ENCODE measurements at places on chromosomes 2 and 18.
A peak's percentile ranks its signal among the peaks of the same experiment; 100 is the strongest.

DNA sequence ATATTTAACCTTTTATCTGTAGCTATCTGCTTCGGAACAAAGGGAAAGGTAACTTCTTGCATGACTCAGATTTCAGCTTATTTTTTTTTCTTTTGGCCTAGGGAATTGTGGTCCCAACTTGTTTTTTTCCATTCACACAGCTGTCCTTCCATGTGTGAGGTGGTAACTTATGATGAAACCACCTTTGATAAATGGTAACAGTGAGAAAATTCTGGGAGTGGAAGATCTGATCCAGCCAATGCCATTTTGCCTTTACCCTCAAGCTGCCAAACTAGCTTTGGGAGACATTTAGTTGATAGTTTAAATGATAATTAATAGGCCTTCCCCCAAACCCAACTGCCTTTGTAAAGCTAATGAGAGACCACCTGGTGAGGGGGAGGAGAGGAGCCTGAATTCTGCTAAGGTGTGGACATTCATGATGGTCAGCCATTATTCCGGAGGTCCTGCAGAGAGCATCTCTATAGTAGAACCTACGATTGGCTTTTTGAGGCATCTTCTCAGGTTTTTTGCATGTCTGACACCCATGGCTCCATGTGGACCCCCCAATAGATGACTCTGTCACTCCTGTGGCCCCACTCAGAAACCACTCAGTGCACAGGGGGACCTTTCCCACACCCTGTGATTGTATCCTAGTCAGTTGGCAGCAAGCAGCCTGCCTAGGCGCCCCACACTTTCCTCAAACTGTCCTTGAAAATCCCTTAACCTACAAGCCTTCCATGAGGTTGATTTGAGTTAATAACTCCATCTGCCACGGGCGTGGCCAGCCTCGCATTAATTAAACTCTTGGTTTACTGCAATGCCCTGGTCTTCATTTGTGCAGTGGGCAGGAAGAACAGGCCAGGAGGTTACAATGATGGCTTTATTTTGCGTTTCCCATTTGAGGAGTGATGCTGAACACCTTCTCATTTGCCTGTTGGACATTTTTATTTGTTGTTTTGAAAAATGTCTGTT lies 263.5 kb upstream of the PXDN start:
- no peak for DNase-seq

- no peak for DNase-seq
Measured at GRCh38 chr18:79753391-79753851, 44.3 kb upstream of the KCNG2 start.

- DNase-seq, result no peak
Measured at GRCh38 chr18:4058179-4058578, 396.9 kb downstream of the DLGAP1 start.

GRCh38 chr18:62867534-62867933 lies 152.2 kb downstream of the PHLPP1 start:
- DNase-seq, result no peak

GRCh38 chr2:191115391-191115790 lies 35.4 kb downstream of the STAT4 start:
- peak; percentile 64 for DNase-seq

- DNase-seq, result no peak
Measured at GRCh38 chr18:70332694-70333093, 43.8 kb downstream of the SOCS6 start.

GRCh38 chr18:13610555-13611141 lies 115.7 kb downstream of the FAM210A start:
- no peak for DNase-seq

GRCh38 chr2:206443735-206444527 lies 599 bp downstream of the ADAM23 start:
- peak; percentile 55 for DNase-seq

GRCh38 chr2:174080672-174081121 lies 115.5 kb upstream of the SP3 start:
- no peak for DNase-seq

GRCh38 chr2:239870863-239871262 lies 154.3 kb downstream of the NDUFA10 start:
- DNase-seq, result peak; percentile 28

DNA sequence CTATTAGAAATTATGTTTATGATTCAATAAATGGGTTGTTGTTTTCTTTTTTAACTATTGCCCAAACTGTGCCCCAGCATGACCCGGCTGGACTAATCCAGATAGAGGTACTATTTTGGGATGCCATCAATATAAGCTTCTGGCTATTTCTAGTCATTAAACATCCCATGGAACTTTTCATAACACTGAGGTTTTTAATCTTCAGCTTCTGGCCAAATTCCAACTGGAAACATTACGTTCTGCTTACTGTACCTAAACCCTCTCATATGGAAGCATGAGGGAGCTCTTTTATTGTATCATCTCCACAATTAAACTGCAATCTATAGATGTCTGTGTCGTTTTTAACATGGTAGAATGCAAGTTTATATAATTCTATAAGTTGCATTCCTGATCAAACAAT lies 674.7 kb downstream of the ARHGAP15 start:
- no peak for DNase-seq

- DNase-seq, result no peak
Measured at GRCh38 chr2:200786423-200786822, 25.3 kb upstream of the BZW1 start.

GRCh38 chr2:206797376-206797775 lies 32.0 kb downstream of the FASTKD2 start:
- no peak for DNase-seq

DNA sequence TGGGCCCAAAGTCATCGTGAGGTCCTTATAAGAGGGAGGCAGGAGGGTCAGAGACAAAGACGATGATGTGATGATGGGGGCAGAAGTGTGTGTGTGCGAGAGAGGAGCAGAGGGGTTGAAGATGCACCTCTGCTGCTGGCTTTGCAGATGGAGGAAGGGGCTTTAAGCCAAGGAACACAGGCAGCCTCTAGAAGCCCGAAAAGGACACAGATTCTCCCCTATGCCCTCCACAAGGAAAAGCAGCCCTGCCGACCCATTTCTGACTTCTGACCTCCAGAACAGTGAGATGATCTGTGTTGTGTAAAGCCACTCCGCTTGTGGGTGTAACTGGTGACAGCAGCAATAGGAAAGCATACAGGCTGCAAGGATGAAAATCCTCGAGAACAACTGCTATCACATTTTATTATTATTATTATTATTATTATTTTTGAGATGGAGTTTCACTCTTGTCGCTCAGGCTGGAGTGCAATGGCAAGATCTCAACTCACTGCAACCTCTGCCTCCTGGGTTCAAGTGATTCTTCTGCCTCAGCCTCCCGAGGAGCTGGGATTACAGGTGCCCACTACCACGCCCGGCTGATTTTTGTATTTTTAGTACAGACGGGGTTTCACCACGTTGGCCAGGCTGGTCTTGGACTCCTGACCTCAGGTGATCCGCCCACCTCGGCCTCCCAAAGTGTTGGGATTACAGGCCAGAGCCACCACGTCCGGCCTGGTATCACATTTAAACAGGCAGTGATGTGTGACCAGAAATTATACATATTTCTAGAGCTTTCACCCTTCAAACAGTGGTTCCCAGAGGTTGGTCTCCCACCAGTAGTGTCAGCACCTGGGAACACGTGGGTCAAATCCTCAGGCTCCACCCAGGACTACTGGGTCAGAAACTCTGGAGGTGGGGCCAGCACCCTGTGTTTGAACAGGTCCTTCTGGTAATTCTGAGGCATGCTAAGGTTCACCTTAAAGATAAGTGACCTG lies 170.5 kb downstream of the TGIF1 start:
- DNase-seq, result peak; percentile 49

DNA sequence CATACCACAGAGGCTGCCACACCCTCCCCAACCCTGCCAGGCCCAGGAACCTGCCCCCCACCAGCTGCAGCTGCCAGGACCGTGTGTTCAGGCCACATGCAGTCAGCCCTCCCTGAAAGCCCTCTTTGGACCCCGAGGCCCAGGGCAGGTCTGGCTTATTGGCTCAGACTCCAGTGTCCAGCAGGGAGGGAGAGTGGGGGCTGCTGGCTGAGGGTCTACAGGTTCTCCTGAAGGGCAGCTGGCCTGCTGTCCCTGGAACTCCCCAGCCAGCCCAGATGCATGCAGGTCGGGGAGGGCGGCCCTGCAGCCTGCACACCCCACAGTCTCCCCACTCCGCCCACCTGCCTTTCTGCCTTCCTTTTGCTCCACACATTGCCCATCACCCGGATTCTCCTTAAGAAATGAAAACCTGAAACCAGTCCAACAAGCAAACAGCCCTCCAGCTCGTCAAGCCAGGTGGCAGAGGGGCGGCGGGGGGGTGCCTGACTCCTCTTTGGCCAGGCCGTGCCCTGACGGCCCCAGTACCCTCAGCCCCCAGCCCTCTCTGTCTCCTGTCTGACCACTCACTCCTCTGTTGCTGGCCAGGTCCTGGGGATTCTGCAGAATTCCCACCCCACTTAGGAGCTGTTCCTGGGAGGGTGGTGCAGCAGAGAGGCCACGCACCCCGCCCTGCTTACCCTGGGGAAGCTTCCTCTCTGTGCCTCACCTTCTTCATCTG lies 18.0 kb downstream of the GPR35 start:
- DNase-seq, result peak; percentile 49

GRCh38 chr2:112627060-112628040 lies 18.4 kb upstream of the SLC20A1 start:
- DNase-seq, result no peak

- DNase-seq, result peak; percentile 32
Measured at GRCh38 chr2:2875831-2876230, 501.8 kb downstream of the EIPR1 start.

DNA sequence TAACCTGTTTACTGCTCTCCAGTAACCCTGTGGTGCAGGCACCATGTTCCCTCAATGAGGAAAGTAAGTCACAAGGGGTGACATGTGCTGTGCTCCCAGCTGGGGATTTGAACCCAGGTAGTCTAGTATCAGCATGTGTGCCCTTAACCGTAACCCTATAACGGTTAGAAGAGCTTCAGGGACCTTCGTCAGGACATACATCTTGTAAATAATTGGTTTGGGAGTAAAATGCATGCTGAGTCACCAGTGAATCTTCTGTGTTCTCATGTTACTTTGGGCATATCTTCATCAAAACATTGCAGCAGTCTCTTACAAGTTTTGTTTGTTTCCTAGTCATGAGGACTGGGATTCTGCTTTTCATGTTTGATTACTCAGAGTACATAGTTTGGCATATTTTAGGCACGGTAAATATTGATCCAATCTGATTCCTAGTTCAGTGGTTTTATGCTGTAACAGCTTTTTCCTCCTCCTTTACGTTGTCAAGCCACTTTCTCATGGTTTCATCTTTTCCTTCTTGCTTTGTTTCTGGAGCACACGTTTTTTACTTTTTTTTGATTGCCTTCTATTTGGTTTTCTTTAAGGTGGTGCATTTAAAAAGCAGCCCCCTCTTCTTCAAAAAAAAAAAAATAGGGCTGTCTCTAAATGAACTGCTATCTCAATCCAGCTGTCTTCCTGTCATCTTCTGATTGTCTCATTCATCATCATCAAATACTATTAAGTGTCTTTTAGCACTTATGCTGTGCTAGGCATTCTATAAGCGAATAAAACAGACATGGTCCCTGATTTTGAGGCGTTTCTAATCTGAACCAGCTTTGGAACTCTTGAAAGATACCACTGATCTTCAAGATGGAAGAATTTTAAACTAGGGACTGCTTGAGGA lies 50.4 kb downstream of the CLIP4 start:
- no peak for DNase-seq

DNA sequence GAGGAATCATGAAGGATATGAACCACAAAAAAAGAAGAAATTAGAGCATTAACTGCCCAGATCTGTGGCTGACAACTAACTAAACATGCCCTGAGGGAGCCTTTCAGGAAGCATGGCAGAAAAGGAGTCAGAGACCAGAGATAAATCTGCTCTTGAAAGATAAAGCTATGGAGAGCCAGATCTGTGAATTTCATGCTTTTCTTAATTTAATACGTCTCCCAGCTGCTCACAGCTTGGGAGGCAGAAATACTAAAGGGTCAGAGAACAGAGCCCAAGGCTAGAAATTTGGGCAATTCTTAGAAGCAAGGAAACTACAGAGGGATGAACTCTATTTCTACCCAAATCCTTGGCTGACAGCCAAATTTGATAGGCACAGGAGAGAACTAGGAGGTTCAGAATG lies 223.0 kb upstream of the DPP10 start:
- DNase-seq, result no peak

GRCh38 chr18:11807233-11807632 lies 44.0 kb upstream of the CHMP1B start:
- no peak for DNase-seq

DNA sequence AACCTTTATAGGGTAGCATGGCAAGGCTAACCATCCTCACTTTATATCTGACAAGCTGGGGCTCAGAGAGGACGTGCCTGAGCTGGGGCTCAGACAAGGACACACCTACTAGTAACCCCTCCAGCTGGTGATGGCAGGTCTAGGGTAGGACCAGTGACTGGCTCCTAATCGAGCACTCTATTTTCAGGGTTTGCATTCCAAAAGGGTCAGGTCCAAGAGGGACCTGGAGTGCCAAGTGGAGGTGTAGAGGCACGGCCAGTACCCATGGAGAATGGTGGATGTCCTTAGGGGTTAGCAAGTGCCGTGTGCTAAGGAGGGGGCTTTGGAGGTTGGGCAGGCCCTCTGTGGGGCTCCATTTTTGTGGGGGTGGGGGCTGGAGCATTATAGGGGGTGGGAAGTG lies 1.2 kb upstream of the DES start:
- DNase-seq, result no peak

DNA sequence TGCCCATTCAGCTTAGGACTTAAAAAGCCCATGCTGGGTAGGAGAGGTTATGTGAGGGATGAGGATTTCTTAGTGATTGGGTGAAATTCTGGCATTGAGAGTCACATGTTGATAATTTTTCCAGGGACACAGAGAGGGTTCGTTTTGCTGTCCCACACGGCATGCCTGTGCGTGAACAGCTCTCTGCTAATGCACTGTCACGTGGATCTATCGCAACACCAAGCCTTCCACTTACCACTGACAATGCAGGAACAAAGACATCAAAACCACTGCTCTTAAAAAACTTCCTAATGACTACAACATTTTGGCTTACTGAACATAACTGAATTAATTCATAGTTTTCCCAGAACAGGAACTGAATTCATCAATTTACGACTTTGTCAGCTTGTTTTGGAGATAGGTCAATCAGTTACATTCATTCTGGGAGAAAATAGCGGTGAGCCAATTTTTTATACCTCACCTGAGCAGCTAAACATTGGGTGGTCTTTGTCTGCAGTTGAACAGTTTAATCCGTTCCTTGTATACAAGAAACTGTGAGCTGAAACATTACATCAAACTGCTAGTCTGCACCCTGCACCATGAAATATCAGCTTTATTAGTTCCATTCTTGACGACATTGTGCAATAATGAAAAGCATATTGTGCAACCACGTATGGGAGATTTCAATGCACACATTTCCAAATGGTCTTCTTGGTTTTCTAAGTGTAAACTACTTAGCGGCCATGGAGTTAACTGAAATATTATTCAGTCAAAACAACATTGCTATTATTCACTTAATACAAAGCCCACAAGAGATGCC lies 127.1 kb downstream of the LPIN1 start:
- peak; percentile 32 for DNase-seq

- no peak for DNase-seq
Measured at GRCh38 chr18:63312737-63313395, 6.7 kb downstream of the BCL2 start.
